Stimulated activated CD8-positive, alpha-beta memory T cell treated with anti-CD3 and anti-CD28 coated beads, Interleukin-7, amount 100 ng/mL, for 4 hours (primary cell): ENCODE measurements at places on chromosomes 3 and 15.

DNA sequence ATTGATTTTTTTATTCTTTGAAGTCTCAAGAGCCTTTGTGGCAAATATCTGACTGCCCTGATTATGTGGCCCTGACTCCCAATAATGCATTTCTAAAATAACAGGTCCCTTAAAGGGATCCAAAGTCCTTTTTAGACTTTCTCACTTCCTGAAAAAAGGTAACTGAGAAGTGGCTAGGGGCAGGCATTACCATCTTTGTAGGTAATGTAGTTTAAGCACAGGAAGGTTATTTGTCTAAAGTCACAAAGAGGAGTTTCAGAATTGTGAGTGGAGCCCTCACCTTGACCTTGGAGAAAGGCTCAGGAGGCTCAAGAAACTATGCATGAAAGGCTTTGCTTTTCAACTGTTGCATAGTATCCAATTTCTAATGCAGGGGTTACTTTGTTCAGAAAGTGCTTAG is 142.9 kb upstream of the MRPL3 start:
- DNase-seq: no peak

DNA sequence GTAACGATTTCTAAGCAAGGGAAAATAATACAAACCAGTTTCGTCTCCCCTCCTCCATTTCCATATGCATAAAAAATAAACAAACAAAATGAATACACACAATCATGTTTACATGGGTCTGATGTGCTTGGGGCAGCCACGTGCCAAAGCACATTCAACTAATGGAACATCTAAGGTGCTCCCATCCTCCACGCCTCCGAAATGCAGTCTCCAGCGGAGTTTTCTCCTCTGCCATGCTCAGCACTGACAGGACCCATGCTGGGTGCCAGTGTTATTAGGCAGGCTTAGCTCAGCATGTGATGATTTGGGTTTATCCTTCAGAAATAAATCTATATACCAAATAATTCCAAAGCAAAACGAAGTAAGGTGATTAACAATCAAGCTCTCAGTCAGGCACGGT is 337.3 kb upstream of the ATP10A start:
- no peak for DNase-seq

- DNase-seq: no peak
These were observed 6.3 kb upstream of the SMAD3 start for GRCh38 chr15:67059127-67059553.

DNA sequence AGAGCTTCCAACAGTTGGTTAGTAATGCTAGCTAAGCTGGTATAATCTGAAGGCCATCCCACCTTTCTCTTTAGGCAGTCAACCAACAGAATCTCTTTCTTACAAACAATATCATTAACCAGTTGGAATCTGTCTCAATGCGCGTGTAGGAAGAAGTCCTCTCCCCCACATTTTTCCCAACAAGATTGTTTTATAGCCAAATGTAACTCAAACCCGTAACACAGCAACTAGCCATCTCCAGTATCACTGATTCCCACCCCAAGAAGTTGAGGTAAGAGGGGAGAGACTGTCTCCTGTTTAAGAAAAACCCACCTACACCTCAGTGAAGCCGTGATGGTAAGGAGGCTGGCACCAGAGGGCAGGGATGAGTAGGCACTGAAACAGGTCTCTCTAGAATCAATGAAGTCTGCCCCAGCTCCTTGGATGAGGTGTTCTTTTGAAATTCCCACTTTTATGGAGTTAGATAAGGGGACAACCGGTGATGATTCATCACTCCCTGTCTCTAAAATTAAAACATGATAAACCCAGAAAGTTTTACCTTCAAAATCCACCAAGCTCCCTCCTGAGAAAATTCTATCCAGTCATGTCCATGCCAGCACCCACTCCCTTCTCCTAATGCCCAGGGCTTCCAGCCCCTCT is 30.9 kb downstream of the CDC25A start:
- DNase-seq: no peak

- DNase-seq: no peak
These were observed 478.7 kb downstream of the RBMS3 start for GRCh38 chr3:29759411-29760225.

- no peak for DNase-seq
These were observed 227.3 kb downstream of the CACNA2D3 start for GRCh38 chr3:54349691-54350090.

- no peak for DNase-seq
These were observed 7.2 kb downstream of the PLA1A start for GRCh38 chr3:119604878-119605277.

GRCh38 chr3:155748611-155749365 is 3.9 kb upstream of the PLCH1 start:
- DNase-seq: no peak

- DNase-seq: no peak
These were observed 659.3 kb downstream of the NAALADL2 start for GRCh38 chr3:175518459-175518858.

GRCh38 chr3:55322638-55323037 is 164.5 kb downstream of the WNT5A start:
- no peak for DNase-seq

DNA sequence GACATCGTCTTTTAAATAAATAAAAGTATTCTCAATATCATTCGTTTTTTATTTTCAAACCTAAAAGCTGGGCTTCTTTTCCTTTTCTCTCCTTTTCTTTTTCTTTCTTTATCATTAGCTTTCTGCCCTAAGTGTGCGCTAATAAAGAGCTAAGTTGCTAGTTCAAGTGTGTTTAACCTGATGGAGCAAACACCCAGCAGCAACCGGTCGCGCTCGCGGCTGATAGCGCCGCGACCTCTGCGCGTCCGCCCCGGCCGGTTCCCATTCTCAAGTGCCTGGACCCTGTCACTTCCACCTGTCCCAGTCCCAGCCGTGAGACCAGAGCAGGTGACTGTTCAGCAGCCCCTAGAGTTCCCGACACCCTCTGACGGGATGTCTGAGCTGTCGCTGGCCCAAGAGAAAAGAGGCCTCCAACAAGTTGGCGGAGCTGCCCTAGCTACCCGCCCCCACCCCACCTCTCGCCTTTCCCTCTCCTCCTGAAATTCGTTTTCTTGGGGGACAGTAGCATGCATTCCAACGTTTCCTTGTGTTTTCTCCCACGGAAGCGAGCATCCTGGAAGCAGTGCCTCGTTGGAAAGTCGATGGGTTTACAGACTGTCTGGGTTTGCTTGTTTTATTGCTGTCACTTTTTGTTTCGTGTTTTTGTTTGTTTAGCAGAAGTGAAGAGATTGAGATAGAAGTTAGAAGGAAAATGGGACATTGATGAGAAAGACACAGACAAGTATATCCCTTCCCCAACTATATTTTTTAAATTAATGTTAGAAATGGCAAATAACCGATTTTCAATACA is 3.1 kb upstream of the MECOM start:
- no peak for DNase-seq

DNA sequence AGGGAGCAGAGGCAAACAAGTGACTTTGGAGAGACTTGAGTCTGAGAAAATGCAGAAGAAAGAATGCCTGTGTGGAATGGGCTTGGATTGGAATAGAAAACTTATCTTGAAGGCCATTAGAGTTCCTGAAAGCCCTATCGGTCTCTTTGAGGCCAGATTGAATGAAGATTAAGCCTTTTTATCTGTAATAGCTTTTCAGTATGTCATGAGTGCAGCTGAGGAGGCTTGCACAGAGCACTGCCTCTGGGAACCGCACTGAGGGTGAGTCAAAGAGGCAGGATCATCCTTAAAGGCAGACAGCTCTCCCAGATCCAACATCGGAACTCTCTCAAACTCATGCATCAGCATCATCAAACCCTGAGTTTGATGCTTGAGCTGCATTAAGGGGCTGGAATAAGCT is 515.2 kb downstream of the NTRK3 start:
- no peak for DNase-seq

- DNase-seq: no peak
These were observed 3.7 kb upstream of the CPA3 start for GRCh38 chr3:148861277-148861869.

- no peak for DNase-seq
These were observed 49.7 kb downstream of the SLC6A6 start for GRCh38 chr3:14451844-14452739.

GRCh38 chr3:146159037-146159436 is 1.9 kb downstream of the PLOD2 start:
- DNase-seq: no peak

DNA sequence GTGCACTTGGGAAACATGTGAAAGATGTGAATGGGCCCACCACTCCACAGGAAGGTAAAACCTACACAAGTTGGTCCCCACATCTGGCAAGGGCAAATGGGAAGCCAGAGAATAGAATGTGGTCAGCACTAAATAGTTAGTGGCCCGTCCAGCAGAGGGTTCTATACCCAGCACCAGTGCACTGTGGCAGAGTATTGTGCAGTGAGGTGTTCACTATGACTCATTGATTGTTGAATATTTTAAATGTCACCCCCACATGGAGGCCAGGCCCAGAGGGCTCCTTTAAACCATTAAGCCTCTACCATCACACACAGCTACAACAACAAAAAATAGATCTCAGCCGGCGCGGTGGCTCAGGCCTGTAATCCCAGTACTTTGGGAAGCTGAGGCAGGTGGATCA is 11.7 kb downstream of the FRMD5 start:
- no peak for DNase-seq

DNA sequence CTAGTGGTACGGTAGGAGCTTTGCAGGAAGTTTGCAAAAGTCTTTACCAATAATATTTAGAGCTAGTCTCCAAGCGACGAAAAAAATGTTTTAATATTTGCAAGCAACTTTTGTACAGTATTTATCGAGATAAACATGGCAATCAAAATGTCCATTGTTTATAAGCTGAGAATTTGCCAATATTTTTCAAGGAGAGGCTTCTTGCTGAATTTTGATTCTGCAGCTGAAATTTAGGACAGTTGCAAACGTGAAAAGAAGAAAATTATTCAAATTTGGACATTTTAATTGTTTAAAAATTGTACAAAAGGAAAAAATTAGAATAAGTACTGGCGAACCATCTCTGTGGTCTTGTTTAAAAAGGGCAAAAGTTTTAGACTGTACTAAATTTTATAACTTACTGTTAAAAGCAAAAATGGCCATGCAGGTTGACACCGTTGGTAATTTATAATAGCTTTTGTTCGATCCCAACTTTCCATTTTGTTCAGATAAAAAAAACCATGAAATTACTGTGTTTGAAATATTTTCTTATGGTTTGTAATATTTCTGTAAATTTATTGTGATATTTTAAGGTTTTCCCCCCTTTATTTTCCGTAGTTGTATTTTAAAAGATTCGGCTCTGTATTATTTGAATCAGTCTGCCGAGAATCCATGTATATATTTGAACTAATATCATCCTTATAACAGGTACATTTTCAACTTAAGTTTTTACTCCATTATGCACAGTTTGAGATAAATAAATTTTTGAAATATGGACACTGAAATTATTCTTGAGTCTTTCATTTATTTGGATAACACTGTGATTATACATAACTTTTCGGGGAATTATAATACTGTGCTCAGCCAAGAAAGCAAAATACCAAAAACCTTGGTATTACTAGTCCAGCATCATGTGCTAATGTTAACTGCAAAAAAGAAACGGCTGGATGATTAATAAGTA is 2.2 kb downstream of the SOX2 start:
- DNase-seq: no peak

DNA sequence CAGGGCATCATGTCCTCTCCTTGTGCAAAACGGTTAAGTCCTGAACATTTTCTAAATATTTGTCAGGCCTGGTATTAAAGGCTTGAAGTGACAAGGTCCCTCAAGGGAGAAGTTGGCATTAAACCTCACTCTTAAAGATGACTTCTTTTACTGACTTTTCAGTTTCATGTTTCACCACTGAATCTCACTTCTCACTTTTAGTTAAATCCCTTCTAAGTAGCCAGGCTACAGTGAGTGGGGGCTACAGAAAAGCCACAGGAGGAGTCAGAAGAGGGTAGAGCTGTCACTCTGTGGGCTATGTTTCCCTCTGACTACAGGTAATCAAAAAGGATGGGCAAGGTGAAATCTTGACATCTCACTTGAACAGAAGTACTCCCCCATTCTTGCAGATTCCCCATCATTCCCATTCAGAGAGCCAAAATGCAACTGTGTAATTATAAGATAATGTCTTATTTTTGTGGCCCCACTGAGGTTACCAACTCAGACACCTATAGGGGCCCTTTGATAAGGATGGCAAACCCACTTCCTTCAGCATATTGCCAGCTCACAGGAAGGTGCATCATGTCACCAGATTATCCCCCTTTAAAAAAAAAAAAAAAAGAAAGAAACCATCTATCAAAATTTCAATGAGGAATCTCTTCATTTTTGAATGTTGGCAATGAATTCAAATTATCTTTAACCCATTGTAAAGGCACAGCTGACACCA is 790.1 kb upstream of the CFAP20DC start:
- no peak for DNase-seq

DNA sequence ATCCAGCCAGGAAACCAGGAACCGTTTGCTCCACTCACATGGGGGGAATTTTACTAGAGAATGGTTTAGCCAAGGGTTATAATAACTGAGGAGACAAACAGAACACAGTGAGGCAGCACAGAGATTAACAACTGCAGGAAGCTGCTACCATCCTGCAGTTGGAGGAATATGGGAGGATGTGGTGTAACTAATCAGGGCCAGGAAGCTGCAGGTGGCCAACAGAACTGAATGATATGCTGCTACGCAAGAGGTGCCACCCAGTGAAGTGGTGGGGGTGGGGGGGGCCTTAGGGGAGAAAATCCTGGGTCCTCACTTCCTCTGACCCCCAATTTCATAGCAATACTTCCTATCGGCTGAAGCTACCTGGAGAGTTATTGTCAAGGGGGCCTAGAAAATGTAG is 306.4 kb upstream of the STT3B start:
- no peak for DNase-seq

- no peak for DNase-seq
These were observed 81.6 kb upstream of the RPL32 start for GRCh38 chr3:12922881-12923431.

GRCh38 chr3:156837115-156837514 is 11.0 kb downstream of the LEKR1 start:
- DNase-seq: no peak
